ENCODE measurements at places on chromosomes 11 and 22.

DNA sequence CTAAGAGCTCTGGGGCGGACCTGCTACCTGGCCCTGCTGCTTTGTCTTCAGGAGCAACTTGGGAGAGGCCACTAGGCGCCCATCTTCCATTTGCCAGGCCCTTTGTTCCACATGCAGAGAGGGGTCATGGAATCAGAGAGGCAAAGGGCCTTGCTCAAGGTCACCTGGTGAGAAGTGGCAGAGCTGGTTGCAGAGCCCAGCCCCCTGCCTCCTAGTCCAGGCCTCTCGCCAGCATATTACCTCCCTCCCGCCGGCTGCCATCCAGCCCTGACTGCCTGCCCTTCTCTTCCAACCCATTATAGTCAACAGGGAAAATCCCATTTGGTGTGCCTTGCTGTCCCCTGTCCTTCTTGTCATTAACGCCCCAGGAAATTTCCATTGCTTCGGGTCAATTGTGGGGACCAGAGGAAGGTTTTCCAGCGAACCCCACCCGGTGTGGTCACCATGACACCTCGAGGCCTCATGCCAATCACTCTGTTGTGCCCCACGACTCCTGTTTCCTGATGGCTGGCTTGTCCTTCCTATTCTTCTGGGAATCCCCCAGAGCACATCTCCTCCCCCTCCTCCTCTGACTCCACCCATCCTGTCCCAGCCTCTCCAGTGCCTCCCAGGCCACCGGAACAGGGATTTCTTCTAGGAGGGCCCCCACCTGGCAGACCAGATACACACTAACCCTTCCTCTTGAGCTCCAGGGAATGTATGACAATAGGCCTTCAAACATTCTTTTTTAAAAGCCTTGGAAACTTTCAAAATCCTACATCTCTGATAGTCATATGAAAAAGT is 77.0 kb downstream of the NECTIN1 start:
- DNase-seq, result no peak

GRCh38 chr22:26707090-26707489 is 49.7 kb downstream of the MIAT start:
- no peak for DNase-seq

DNA sequence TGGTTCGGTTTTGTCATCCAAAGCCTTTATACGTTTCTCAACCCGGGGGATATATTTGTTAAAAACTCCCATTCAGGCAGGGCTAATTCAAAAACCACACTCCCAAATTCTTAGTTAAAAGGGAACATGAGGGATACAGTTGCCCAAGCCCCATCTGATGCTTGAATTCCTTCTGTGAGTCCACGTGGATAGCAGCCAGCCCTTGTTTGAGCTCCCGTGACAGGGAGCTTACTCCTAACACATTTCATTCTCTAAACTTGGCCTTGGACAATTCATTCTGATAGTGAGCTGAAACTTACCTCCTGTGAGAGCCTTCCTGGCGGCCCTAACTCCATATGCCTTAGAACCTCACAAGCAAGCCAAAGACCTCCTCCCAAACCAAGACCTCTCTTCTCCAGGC is 357.5 kb downstream of the TENM4 start:
- no peak for DNase-seq

DNA sequence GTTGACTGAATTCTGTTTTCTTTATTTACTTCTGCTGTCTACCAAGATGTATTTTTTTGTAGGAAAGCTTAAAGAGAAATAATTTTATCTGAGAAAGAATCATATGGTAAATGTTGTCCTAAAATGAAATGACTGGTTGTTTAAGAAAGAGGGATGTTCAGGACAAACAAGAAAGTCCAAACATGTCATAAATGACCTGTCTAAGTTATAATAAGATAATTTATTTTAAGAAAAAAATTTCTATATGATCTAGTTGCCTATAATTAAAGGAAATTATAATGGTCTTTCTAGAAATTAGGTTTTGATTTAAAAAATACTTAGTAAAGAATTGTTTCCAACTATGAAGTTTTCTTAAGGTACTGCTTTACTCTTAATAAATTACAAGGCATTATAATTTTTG is 10.5 kb downstream of the SCGB2A2 start:
- DNase-seq, result no peak

- no peak for DNase-seq
Measured at GRCh38 chr11:117820071-117820470, 4.5 kb downstream of the FXYD2 start.

GRCh38 chr11:7004482-7004881 is 15.7 kb downstream of the ZNF214 start:
- DNase-seq, result no peak

- DNase-seq, result no peak
Measured at GRCh38 chr22:33421859-33422258, 363.7 kb upstream of the SYN3 start.

GRCh38 chr11:106306942-106307341 is 229.5 kb downstream of the AASDHPPT start:
- DNase-seq, result no peak

DNA sequence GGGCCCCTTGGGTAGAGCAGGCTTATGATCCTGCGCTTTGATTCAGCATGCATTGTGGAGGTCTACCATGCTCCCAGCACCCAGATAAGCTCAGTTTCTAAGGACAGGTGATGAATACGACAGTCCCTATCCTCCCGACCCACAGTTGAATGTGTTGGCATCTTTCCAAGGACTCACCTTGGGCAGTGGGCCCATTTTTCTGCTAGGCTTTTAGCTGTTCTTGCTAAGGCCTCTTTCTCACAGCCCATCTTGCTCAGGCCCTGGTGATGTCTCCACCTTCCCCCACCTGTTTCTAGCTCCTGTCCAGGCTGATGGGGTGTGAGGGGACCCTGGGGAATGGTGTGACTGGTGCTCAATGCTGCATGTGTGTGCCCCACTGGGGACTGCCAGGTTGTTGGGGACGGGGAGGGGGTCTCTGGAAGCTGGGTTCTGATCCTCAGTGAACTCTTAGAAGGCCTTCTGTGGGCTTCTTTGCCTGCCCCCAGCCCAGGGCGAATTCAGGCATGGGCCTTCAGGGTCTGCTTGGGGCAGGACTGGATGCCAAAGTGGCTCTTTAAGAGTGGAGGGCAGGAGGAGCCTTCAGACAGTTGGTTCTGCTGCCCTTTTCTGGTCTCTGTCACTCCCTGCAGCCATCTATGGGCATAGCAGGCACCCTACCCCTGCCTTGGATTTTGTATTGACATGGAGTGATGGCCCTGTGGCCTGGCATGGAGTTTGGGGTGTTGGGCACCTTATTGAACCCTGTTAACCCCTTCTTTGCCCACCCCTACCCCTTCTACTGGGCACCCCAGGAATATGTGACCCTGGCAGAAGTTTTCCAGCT is 33.1 kb downstream of the PHLDB1 start:
- no peak for DNase-seq

GRCh38 chr11:3163241-3163981 is 1.7 kb downstream of the OSBPL5 start:
- no peak for DNase-seq

DNA sequence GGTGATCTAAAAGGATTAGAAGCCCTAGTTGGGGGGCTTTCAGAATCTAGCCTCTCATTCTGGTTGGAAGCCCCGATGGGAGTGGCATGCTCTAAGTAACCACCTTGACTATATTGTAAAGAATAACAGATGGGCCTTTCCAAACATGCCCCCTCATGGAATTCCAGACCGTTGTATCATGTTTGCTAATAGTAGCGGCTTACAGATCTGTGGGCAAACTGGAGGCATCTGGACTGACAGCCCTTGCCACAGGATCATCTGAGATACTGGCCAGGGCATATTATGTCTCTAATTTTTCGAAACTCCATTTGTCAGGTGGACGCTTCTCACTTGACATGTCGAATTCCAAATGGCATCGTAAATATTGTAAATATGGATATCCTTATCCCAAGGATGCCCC is 10.5 kb downstream of the APIP start:
- DNase-seq, result no peak

GRCh38 chr22:30607939-30608338 is 965 bp downstream of the TCN2 start:
- no peak for DNase-seq

- DNase-seq, result no peak
Measured at GRCh38 chr11:69049490-69049867, 747 bp downstream of the TPCN2 start.

- DNase-seq, result no peak
Measured at GRCh38 chr11:11757909-11758308, 83.9 kb upstream of the USP47 start.

DNA sequence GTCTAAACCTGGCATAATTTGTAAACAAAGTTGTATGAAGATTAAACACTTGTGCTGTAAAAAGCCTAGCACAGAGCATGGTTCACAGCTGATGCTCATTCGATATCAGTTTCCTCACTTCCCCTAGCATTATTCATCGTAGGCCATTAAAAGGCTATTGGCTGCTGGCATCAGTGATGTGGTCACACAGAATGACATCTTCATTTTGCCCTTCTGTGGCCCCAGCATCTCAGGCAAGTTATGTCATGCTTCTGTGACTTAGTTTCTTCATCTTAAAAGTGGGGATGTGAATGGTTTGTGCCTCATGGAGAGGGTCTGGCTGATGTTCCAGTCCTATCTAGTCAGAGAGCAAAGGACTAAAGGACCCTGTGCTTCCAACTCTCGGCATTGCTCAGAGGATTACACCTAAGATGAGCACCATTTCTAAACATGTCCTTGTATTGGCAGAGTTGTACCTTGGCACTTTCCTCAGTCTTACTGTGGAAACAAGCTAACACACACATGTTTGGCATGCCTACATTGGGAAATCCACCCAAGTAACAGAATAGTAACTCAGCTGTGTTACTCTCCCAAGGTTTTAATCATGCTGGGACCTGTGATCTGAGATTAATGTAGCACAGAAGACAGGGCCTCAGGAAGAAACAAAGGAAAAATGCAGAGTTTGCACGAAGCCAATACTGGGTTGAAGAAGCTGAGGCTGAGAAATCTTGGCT is 83.5 kb upstream of the OR9Q1 start:
- no peak for DNase-seq

DNA sequence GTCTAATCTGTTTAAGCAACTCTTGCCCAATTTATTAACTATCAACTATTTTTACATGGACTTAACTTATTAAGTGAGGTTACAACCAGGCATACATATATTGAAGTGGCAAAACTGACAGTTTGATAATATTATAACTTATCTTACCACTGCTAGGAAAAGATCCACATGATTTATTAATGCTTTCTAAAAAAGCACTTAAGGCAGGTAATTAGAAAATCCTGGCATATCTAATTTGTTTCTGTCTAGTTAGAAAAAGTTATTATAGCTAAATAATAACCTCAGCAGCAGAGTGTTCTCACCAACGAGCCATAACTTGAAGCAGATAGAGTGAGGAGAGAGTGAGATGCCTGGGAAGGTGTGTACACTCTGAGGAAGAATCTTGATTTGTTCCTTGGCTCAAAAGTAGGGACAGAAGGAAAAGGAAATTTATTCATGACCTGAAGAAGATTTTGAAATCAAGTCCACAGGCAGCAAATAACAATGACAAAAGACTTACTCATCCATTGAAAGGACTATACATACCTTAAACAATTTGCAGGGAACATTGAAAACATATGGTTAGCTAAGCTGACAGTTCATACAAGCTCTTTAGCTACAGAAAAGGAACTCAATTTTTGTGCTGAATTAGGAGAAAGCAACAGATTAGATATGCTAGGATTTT is 7.1 kb upstream of the MUC15 start:
- no peak for DNase-seq

DNA sequence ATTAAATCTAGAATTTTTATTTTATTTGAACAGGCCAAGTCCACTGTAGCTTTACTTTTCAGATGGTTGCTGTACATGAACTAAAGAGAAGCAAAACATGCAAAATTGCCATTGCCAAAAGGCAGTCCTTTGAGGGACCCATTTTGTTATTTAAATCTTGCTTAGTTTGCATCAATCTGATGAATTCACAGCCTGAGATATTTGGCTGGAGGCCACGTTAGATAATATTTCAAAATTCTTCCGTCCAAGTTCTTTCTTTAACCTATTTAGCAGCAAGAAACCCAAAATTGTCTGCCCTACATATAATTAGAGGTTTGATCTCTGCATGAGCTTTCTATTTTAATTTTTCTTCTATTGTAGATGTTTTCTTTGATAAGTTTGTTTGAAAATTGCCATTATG is 1706.9 kb upstream of the RAG2 start:
- DNase-seq, result no peak

GRCh38 chr11:101278286-101278685 is 148.7 kb upstream of the PGR start:
- DNase-seq, result no peak

GRCh38 chr22:38872172-38872830 is at the start of gene CBX6:
CBX6 (minus strand) TSS chr22:38872216; CDS start chr22:38872190, 26 bp downstream.
- peak; percentile 97 for DNase-seq

DNA sequence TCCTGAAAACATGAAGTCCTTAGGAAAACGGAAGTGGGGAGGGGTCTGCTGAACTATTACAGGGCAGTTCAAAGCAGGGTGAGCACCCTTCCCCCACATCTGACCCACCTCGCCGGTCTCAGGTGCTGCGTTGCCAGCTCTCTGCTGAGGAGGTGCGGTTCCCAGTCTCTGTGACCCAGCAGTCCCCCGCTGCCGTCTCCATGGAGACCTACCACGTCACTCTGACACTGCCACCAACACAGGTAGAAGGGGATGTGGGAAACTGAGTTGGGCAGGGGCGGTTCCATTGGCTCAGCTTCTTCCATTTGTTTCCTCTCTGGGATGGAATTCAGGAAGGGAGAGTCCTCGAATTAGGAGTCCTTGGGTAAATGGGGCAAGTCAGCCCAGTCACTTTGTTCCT is 3.3 kb downstream of the C2CD2L start:
- DNase-seq, result no peak

DNA sequence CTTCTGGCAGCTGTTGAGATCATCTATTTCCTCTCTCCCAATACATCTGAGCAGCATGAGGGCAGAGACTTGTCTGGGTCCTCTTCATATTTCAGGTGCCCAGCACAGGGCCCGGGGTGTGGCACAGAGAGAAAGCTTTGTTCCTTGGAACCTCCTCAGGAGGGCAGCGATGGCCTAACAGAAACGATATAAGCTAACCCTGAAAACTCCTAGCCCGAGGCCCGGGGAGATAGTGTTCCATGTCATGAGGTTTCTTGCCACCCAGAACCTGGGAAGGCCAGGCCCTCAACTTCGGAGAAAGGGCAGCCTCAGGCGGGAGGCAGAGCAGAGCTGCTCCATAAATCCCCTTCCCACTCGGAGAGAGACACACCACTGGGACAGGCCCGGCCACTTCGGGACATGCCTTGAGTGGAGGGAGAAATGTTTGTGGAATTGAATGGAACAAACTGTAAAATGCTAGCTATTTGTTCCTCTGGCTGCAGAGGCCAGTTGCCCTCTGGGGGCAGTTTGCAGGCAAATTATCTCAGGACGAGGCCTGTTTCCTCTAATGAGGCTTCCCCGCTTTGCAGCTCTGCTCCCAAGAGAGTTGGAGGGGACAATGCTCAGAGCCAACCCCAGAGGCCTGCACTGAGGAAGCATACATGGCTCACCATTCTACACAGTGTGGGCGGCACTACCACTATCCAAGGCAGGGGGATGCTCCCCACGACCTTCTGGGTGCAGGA is 11.6 kb downstream of the ARRB1 start:
- DNase-seq, result no peak

DNA sequence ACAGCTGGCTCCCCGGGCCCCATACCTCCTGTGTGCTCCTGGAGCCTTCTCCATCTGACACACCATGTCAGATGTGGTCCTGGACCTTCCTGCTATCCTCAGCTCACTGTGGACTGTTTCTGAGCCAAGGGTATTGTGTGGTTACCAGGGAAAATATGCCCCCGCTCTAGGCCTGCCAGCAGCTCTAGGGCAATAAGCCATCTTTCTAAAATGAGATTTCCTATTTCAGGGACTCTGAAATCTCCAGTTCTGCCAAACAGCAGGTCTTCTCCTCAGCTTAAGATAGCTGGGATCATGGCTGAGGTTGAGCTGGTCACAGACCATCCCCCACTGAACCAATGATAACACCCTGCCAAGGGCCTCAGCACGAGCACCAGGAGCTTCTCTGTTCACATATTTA is 227.6 kb downstream of the ST3GAL4 start:
- no peak for DNase-seq

All from stimulated activated CD4-positive, alpha-beta T cell treated with anti-CD3 and anti-CD28 coated beads, Interleukin-2, amount 100 ng/mL, for 24 hours (primary cell).